Upper lobe of right lung (tissue), 1 donor: ENCODE measurements at places on chromosomes 3 and 15. TPM values are rescaled to one million over a fixed set of nuclear protein-coding genes. Genes with fewer than 3 reads are reported as not detected.

- no peaks in the 10 kb centered on the region for H3K36me3 ChIP-seq
- H3K27ac ChIP-seq = no peak overlapping the region
- no peak for DNase-seq
Measured at GRCh38 chr3:192875971-192876565, 41.6 kb downstream of the MB21D2 start.

KBTBD13 gene
- total RNA-seq = not detected

VPS39 gene
- total RNA-seq = 83.3 TPM

GRCh38 chr3:105512061-105512460 is 145.4 kb downstream of the ALCAM start:
- H3K4me1 ChIP-seq = no peaks in the 10 kb centered on the region
- no peaks in the 10 kb centered on the region for H3K36me3 ChIP-seq
- DNase-seq = no peak
- H3K27me3 ChIP-seq = no peaks in the 10 kb centered on the region

- no peaks in the 10 kb centered on the region for H3K27me3 ChIP-seq
- peak within 1 kb of the TSS; percentile 82 for H3K27ac ChIP-seq
- peaks cover 14% of the 10 kb centered on the region for H3K4me1 ChIP-seq
- peak within 1 kb of the TSS; percentile 70 for H3K4me3 ChIP-seq
- peak; percentile 92 for DNase-seq
Measured at GRCh38 chr3:40505599-40506462, at the start of gene ZNF620. TSS of gene ZNF620 (plus strand) at chr3:40506039. CDS start at chr3:40506353, 314 bp downstream.

DNA sequence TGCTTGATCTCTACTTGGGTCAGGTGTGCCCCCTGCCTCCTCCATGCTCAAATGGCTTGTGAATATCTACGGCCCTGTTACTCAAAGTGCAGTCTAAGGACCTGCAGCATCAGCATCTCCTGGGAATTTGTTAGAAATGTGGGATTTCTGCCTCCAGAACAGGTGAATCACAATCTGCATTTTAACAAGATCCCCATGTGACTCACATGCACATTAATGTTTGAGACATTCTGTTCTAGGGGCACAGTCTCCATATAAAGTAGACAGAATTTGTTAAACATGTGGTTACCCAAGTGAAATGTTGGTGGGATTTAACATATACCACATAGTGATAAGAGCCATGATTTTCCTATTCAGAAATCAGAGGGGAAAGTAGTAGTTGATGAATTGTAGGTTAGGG is 256.2 kb downstream of the NR1D2 start:
- H3K4me1 ChIP-seq = no peaks in the 10 kb centered on the region
- no peaks in the 10 kb centered on the region for H3K36me3 ChIP-seq
- no peaks in the 10 kb centered on the region for H3K27me3 ChIP-seq
- no peak overlapping the region for H3K4me3 ChIP-seq

- H3K27ac ChIP-seq = peak overlapping the region; percentile 90
- H3K4me3 ChIP-seq = peak overlapping the region; percentile 3
- H3K27me3 ChIP-seq = no peaks in the 10 kb centered on the region
- H3K36me3 ChIP-seq = no peaks in the 10 kb centered on the region
- peaks cover 62% of the 10 kb centered on the region for H3K4me1 ChIP-seq
Measured at GRCh38 chr3:50264964-50265485, 3.9 kb upstream of the SEMA3B start.

GRCh38 chr3:151557068-151557840 is 96.4 kb upstream of the IGSF10 start:
- no peaks in the 10 kb centered on the region for H3K36me3 ChIP-seq
- no peak for DNase-seq
- no peaks in the 10 kb centered on the region for H3K27me3 ChIP-seq
- no peak overlapping the region for H3K4me3 ChIP-seq
- H3K27ac ChIP-seq = no peak overlapping the region

- no peaks in the 10 kb centered on the region for H3K27me3 ChIP-seq
- H3K36me3 ChIP-seq = no peaks in the 10 kb centered on the region
- H3K27ac ChIP-seq = no peak overlapping the region
- no peak for DNase-seq
Measured at GRCh38 chr3:5709714-5710113, 522.2 kb downstream of the EDEM1 start.

GRCh38 chr15:68187559-68187958 is 17.6 kb downstream of the CALML4 start:
- H3K4me3 ChIP-seq = no peak overlapping the region
- H3K4me1 ChIP-seq = peaks cover 13% of the 10 kb centered on the region
- no peak overlapping the region for H3K27ac ChIP-seq
- no peaks in the 10 kb centered on the region for H3K27me3 ChIP-seq
- H3K36me3 ChIP-seq = peaks cover 92% of the 10 kb centered on the region

DUSP7 gene
- 40.7 TPM for total RNA-seq
